ENCODE measurements at places on chromosomes 5 and 9. TPM values are rescaled to one million over a fixed set of nuclear protein-coding genes. Genes with fewer than 3 reads are reported as not detected.

SOHLH1 gene
- not detected for total RNA-seq

TNC gene
- total RNA-seq = 1.6 TPM

PLAC8L1 gene
- not detected for total RNA-seq

ST8SIA4 gene
- total RNA-seq = 9.4 TPM

FOXD4L4 gene
- total RNA-seq = 0.38 TPM

AQP7 gene
- not detected for total RNA-seq

PCA3 gene
- under 0.01 TPM for total RNA-seq

OR1Q1 gene
- not detected for total RNA-seq

TAF11L8 gene
- total RNA-seq = not detected

IL7R gene
- 1.9 TPM for total RNA-seq

ANKRD18B gene
- 0.49 TPM for total RNA-seq

SSNA1 gene
- 96.5 TPM for total RNA-seq

FAM13B gene
- total RNA-seq = 24.5 TPM

NDUFAF2 gene
- total RNA-seq = 18.9 TPM

QRFP gene
- not detected for total RNA-seq
